ENCODE measurements at places on chromosomes 13 and 19. TPM values are rescaled to one million over a fixed set of nuclear protein-coding genes. Genes with fewer than 3 reads are reported as not detected.

GRCh38 chr13:50132904-50133357, 117.7 kb downstream of the KCNRG start:
- H3K27me3 ChIP-seq, result peaks cover 54% of the 10 kb centered on the region
- H3K4me1 ChIP-seq, result peaks cover 26% of the 10 kb centered on the region
- no peak overlapping the region for H3K4me3 ChIP-seq
- no peak overlapping the region for H3K27ac ChIP-seq
- DNase-seq, result no peak
- H3K36me3 ChIP-seq, result no peaks in the 10 kb centered on the region

DNA sequence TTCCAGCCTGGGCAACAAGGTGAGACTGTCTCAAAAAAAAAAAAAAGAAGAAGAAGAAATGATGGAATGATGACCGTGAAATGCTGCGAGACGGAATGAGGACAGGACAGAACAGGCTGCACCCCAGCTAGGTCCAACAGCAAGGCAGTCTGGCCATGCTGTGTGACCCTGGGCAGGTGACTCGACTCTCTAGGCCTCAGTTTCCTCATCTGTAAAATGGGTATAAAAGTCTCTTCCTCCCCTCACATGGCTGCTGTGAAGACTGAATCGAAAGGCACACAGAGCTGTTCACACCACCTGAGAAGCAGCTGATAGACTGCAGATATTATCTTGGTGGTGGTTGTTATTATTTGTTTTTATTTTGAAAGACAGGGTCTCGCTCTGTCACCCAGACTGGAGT, 22.3 kb downstream of the PTPRS start:
- no peaks in the 10 kb centered on the region for H3K36me3 ChIP-seq
- H3K4me1 ChIP-seq, result no peaks in the 10 kb centered on the region
- H3K27me3 ChIP-seq, result no peaks in the 10 kb centered on the region

- no peak overlapping the region for H3K27ac ChIP-seq
- H3K36me3 ChIP-seq, result no peaks in the 10 kb centered on the region
- no peaks in the 10 kb centered on the region for H3K27me3 ChIP-seq
These were observed 26.4 kb upstream of the ZNF181 start for GRCh38 chr19:34707661-34708060.

CYP4F8 gene
- not detected for total RNA-seq

PRTN3 gene
- 1.2 TPM for total RNA-seq

C19orf67 gene
- total RNA-seq, result not detected

PIBF1 gene
- total RNA-seq, result 9.9 TPM

DNA sequence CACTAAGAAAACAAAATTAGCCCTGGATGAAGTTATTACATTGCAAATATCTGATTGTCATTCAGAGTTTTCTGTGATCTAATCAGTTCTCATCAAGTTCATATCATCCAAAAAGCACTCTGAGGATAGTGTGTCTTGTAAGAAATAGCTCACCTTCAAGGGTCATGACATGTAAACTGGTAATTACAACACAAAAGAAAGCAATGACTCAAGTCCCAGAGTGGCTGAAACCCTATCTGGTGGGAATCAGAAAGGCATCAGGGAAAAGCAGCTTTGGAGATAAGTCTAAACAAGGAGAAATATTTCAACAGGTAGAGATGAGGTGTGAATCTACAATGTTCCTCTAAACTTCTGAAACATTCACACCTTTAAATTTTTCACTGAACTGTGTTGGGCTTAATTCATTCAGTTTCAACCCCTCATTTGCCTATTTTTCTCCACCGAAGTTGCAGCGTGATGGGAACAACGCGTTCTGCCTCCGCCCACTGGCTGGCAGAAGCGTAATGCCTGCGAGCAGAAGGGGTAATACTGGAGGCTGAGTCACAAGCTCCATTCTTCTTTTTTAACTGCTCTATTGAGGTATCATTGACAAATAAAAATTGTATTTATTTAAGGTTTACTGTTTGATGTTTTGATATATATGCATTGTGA, 155.2 kb upstream of the IPO5 start:
- no peak overlapping the region for H3K4me3 ChIP-seq
- no peak overlapping the region for H3K27ac ChIP-seq
- no peaks in the 10 kb centered on the region for H3K27me3 ChIP-seq
- DNase-seq, result no peak
- no peaks in the 10 kb centered on the region for H3K4me1 ChIP-seq

GRCh38 chr19:1136201-1136600, 32.4 kb downstream of the GPX4 start:
- peak overlapping the region; percentile 60 for H3K27ac ChIP-seq
- peaks cover 59% of the 10 kb centered on the region for H3K4me1 ChIP-seq
- H3K4me3 ChIP-seq, result no peak overlapping the region
- DNase-seq, result no peak
- peaks cover 35% of the 10 kb centered on the region for H3K36me3 ChIP-seq
- H3K27me3 ChIP-seq, result no peaks in the 10 kb centered on the region

GPC6 gene
- total RNA-seq, result 6.5 TPM

SCAMP4 gene
- total RNA-seq, result 26.6 TPM

- peaks cover 20% of the 10 kb centered on the region for H3K36me3 ChIP-seq
- H3K27ac ChIP-seq, result no peak overlapping the region
- H3K4me3 ChIP-seq, result no peak overlapping the region
- peaks cover 7% of the 10 kb centered on the region for H3K4me1 ChIP-seq
These were observed 70.4 kb downstream of the FLT1 start for GRCh38 chr13:28424541-28424940.
